ENCODE measurements at places on chromosomes 2 and 18.

DNA sequence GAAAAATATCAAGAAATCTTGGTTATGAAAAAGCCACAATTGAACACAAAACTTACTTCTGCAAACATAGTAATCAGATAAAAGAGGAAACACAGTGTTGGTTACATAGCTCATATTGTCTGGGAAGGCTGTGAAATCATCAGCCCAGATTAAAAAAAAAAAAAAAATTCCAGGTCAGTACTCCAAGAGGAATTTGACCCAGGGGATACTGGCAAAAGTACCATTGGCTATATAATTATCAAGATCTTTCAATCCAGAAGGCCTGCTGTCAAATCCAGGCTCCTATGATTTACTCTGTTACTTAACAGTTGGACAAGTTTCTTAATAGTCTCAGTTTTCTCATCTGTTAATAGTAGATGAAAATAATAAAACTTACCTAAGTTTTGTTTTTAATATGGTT is 12.9 kb upstream of the IKZF2 start:
- DNase-seq, result no peak

DNA sequence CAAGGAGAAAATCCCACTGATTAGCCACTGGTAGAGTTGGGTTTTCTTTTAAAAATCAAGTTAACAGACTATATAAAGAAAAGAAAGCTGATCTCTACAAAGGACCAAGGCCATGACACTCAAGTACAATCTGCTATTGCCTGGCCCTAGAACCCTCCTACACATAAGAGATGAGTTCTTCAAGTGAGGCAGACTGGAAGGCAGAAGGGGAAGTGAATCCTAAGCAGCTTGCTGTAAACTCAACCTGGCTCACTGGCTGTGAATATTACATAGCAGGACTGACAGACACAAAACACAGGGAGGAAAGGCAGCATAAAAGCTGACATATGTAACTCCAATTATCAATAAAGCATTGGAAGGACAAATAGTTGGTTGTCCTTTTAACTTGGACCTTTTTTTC is 65.4 kb downstream of the TRIP12 start:
- DNase-seq, result no peak

DNA sequence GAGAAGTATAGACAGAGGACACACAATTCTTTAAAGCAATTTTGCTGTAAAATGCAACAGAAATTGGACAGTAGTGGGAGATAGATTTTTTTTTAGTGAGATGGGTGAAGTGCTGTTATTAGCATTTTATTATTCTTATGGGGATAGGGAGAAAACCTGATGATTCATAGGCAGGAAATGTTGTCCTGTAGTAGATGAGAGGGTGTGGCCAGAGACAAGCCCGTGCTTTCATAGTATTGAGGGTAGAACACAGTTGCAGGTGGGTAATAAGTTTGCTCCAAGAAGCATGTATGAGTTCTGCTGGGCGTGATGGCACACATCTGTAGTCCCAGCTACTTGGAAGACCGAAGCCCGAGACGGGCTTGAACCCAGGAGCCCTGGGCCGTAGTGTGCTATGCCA is 128.3 kb upstream of the ARHGAP28 start:
- DNase-seq, result no peak

DNA sequence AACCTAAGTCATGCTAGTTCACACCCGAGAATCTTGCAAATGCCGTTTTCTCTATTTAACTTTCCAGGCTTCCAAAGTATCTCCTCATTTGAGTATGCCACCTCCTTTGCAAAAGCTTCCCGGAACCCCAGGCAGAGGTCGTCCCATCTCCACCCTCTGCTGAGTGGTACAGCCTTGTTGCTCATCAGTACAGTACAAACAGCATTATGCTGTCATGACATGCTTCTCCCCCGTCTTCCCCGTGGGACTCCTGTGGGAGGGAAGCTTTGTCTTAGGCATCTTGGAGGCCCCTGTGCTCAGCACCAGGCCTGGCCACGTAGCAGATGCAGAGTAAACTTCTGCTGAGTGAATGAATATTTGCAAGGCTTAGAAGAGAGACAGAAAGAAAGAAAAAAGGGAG is 102.7 kb downstream of the CDCA7 start:
- no peak for DNase-seq

DNA sequence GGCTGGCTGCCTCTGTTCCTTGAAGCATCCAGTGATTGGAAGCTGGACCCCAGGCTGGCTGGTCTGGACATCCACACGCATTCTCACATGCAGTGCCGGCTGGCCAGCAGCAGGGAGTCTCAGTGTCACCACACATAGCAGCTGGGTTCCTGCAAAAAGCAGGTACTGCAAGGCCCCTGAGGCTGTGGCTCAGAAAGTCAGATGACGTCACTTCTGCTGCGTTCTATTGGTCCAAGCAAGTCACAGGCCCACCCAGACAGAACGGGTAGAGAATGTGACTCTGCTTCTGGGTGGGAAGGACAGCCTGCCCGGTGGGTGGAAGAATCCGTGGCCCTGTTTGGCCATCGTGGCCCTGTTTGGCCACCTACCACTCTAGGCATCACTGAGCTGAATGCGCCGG is 51.3 kb upstream of the SPP2 start:
- DNase-seq, result no peak

- DNase-seq, result peak; percentile 18
Measured at GRCh38 chr2:69053416-69053965, 40.5 kb downstream of the ANTXR1 start.

DNA sequence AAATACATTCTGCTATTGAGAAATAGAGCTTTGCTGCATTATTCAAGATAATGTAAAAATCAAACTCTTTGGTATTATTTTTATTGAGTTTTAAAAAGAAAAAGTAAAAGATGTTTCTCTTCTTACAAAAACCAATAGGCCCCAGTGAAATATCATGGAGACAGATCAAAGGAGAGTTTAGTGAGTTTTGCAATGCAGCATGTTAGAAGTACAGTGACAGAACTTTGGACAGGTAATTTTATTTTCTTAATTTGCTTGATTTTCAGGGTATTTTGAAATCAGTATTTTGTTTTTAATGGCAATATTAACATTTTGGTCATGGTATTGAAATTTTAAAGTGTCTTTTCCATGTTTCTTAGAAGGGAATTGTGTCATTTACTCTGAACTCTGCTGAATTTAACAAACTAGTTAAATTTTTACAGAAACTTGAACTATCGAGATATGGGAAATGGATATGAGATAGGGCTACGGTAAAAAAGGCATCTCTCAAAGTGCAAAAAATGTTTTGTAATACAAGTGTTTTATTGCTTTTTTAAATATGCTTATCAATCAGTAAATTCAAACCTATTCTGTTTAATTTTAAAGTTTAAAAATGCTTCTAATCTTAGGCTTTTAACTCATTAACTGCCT is 13.8 kb downstream of the DNAJC10 start:
- DNase-seq, result no peak

- no peak for DNase-seq
Measured at GRCh38 chr2:46870051-46870839, 45.4 kb downstream of the MCFD2 start.

DNA sequence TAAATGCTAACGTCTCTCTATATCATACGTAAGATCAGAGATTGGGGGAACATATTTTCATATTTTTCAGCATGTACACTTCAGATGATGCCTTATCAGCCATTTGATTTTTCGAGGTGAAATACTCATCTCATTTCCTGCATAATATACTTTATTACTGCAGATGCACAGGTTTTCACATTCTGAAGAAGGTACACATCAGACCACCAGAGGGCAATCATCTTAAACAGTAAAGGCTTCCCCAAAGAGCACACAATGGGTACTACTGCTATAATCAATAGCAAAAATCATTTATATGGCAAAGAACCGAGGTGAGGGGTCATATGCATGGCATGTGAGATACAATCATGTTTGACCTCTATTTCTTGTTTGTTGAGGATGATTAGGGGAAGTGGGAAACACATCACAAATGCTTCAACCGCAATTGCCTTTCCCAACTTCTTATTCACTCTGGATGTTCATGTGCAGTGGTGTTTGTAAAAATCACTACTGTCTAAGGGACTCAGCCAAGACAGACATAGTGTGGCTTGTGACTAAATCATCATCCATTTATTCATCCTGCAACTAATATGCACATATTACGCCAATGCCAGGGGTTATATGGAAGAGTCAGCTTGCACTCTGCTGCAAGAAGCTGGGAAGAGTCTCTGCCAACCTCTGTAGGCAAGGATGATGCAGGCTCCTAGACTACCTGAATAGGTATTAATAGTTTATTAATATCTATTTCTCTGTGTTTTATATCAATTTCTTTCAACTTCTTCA is 118.7 kb downstream of the EPB41L3 start:
- DNase-seq, result peak; percentile 28
